ENCODE measurements at places on chromosomes 2 and 18.

DNA sequence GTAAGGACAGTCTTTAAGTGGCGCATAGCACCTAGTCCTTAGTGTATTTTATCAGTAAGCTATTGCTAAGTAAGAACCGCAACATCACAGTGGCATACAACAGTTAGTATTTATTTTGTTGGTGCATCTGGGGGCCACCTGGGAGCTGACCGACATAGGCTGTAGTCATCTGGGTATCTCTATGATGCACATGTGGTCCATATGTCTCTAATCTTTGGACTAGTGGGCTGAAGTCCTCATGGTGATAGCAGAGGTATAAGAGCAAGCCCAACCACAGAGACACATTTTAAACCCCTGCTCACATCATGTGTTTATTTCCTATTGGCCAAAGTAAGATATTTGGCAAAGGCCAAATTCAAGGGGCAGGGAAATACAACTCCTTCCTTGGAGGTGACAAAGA lies 2.9 kb downstream of the CAMKMT start:
- no peak for DNase-seq

DNA sequence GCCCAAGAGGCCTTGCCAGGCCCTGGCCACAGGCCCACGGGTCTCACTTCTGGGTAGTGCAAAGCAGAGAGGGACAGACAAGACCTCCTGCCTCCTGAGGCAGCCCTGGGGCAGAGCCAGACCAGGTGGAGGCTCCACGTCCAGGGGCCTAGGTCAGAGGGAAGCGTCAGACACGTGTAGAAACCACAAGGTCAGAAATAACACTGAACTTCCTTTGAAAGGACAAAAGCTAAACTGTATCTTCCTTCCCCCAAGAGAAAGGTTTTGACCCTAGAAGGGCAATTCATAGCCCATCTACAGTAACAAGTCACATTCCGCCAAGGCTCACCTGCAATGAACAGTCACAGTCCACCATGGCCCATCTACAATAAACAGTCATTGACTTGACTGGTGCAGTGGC lies 17.9 kb downstream of the SDC1 start:
- DNase-seq, result no peak

- no peak for DNase-seq
These were observed 27.2 kb upstream of the COBLL1 start for GRCh38 chr2:164868563-164869419.

GRCh38 chr2:2825062-2825461 lies 494.0 kb upstream of the MYT1L start:
- no peak for DNase-seq

DNA sequence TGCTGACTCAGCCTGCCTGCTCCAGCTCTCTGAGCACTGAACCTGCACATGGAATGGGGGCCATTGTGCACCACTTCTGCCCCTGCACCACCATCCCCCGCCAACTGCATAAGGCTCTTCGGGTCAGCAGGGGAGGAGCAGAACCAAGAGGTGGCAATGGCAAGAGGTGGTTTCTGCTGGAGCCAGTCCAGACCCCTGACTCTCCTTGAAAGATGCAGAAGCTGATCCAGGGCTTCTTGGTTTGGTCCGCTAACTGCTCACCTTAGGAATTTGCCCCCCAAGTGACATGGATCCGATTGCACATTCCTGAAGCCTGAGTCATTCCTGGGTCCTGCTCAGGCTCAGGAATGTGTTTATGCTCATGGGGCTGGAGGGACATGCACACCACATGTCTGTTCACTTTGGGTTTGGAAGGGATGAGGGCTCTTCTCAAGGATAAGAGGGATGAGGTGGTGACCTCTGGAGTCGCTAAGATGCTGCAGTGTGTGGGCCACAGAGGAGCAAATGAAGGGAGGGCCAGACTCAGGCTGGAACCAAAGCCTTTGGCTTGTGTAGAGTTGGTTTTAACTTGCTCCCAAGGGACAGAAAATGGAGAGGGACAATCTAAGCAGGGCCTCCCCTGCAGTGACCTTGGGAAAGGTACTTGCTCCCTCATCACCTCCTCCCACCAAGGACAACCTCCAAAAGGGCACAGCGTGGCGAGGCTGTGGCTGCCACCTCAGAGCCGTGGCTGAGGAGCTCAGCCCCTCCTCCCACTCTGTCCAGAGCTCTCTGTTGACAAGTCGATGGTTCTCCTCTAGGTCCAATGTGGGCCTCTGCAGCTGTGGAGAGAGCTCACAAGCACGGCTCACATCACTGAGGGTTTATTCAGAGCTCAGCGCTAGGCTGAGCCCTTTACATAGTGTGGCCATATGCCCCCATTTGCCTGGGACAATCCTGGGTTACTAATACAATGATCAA lies 66.2 kb downstream of the HS1BP3 start:
- no peak for DNase-seq

DNA sequence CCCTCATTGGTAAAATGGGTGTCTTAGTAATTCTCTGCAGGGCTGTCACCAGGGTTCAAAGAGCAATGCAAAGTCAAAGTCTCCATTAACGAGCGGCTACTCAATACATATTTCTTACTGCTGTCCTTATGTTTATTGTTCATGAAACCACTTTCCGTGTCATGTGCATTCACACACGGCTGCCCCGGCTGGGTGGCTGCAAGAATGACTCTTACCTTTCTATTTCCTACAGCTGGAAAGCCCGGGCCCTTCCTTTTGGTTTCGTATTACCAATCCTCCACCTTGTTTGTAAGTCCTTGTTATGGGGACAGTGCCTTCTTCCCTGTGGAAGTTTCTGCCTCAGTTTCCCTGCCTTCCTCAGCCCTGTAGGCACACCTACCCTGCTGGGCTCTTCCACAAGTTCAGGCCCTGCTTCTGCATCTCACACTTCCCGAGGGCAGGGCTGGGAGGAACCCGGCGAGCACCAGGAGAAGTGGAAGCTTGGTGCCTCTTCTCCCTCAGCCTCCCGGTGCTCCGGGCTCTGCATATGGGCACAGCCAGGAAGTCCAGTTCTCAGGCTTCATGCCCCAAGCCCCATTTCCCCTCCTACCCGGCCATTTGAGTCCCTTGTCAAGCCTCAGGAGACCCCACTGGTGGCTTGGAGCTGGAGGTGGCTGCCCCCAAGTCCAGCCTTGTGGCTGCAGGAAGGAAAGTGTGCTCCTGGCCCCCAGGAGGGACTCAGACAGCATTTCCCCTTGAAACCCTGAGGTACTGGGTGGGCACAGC lies 18.7 kb upstream of the ACKR3 start:
- no peak for DNase-seq

- no peak for DNase-seq
These were observed 42.3 kb downstream of the RPL37A start for GRCh38 chr2:216540920-216541319.

GRCh38 chr2:66318009-66318561 lies 116.8 kb upstream of the MEIS1 start:
- no peak for DNase-seq

DNA sequence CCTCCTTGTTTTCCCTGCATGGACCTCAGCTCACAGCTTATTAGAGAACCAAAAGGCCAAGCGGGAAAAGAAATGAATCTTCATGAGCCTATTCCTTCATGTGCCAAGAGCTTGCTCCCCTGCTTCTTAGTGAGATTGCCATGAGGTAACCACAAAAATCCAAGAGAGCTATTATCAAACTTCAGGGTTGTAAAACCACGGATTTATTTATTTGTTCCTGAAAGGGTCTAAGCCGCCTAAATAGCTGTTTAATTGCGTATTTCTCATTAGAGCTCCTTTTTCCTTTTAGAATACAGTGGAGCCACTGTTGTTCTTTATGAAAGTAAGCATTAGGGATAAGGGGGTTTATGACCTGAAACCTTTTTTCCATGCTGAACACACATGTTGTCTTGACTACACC lies 58.0 kb downstream of the SRD5A2 start:
- DNase-seq, result no peak

DNA sequence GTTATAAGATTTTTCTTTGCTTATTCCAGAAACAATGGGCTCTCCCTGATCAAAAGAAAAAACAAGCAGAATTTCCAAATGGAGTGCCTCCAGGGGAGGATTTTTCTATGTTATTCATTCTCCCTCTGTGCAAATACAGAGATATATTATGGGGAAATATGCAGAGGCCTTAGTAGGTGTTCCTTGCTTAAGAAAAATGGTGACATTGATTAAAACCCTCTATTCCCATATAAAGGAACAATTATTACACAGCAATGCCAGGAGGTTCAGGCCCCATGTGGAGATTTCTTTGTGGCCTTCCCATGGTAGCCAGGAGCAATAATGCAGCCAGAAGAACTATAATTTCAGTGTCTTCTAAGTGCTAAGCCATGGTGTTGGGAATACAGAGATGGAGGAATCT lies 255.9 kb upstream of the CXCR4 start:
- DNase-seq, result no peak

GRCh38 chr2:40230707-40231432 lies 221.0 kb downstream of the SLC8A1 start:
- DNase-seq, result no peak

DNA sequence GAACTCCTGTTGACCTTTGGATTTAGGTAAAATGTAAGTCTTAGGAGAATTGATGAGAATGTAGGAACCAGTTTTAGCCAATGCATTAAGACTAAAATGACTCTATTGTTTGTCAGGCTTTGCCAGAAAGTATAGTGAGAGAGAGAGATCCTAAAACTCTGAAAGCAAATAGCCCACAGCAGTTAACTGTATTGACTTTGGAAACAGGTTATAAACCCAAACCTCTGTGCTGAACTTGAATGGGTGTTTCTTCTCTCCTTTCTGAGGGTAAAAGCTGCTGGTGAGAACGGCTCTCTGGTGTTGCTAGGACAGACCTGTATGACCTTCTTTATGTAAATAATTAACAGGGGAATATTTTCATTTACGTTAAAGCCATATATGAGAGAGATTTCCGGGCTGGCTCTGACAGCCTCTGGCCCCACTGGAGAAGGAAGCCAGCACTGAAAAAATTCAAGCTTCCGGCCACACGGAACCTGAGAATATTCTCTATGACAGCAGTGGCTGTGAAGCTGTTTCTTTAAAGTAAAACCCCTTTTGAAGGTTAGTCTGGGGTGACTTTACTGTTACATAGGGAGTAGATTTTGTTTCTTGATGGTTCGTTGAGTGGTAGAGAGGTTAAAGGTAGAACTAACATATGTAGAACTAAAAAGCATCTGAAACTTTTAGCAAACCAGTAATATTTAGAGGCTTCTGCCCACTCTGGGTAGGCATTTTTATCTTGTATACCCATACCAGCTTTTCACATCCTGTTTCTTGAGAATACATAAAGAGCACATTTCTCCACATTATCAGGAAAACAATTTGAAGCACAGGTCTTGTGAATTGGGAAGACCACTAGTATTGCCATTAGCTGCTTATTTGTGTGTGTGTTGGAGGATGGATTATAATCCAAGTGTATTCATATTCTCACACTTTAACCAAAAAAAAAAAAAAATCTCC lies 123.8 kb downstream of the SPTBN1 start:
- DNase-seq, result no peak

GRCh38 chr2:10774394-10774793 lies 38.2 kb downstream of the PDIA6 start:
- DNase-seq, result no peak

DNA sequence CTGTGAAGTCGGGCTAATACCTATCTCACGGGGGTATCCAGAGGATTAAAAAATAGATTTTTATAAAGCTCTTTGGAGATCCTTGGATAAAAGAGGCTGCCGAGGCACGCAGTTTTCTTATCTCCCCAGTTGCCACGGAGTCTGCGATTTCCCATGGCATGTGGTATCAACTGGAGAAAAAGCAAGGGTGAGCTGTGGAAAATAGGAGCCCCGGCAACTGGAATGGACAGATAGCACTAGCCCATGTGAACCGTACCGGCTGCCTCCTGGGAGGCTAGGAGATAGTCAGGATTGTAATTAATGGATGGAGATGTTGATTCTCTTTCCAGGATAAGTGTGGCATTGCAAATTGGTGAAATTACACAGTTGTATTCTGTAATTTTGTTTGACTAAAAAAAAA lies 407.6 kb upstream of the KCNH7 start:
- no peak for DNase-seq

DNA sequence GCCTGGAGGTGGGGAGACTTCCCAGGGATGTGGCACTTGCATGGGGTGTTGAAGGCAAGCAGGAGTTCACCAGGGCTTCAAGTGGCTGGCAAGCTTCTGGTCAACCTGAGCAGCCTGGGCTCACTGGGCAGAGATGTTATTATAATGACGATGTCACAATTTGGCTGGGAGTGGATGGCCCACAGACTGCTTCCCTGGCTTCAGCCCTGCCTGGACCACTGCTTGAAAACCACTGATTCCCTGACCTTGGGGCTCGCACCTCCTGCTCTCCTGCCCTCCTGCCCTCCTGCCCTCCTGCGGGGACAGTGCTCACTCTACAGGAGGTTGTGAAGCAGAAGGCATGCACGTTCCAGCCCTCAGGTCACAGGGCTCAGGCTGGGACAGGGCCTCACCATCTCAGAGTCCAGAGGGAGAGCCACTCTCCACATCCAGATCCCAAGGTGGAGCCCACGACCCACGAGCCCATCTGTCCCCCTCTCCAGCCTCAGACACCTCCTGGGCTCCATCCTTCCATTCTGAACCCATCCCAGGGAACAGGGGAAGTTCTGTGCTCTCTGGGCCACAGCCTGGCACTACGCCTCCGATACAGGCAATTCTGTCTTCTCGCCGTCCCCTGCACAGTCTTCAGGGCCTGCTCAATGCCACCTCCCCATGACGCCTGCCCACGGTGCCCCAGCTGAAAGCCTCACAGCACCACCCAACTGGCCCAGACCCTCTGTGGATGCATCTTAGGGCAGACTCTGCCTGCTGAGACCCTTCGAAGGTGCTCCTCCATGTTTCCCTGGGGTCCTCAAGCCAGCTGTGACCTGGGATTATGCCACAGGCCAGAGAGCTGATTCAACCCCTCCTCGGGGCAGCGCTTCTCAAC lies 241.6 kb upstream of the RAB6C start:
- no peak for DNase-seq

DNA sequence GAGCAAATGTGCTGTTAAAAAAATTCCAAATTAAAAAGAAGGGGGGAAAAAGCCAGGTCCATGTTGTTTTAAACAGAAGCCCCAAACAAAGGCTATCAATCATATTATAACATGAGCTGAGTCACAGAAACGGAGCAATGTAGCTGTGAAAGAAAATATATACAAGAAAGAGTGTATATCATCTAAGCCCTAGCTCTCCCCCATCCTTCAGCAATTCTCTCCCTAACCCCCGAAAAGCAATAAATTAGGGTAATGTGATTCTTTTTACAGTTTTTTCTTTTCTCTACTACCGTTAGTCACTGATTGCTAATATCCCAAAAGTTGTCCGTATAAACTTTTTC lies 25.3 kb downstream of the FEZ2 start:
- no peak for DNase-seq

Measured in stimulated activated CD8-positive, alpha-beta memory T cell treated with anti-CD3 and anti-CD28 coated beads, Interleukin-15, amount 100 ng/mL, for 24 hours (primary cell).